ENCODE measurements at places on chromosomes 3 and 15. TPM values are rescaled to one million over a fixed set of nuclear protein-coding genes. Genes with fewer than 3 reads are reported as not detected.
A peak's percentile ranks its signal among the peaks of the same experiment; 100 is the strongest.

- H3K36me3 ChIP-seq = no peaks in the 10 kb centered on the region
- no peak overlapping the region for H3K27ac ChIP-seq
- no peaks in the 10 kb centered on the region for H3K4me1 ChIP-seq
- no peak for DNase-seq
- no peak overlapping the region for H3K4me3 ChIP-seq
- no peaks in the 10 kb centered on the region for H3K27me3 ChIP-seq
Observed at GRCh38 chr15:88954431-88955277, 41.5 kb upstream of the MFGE8 start.

GRCh38 chr3:81097889-81098288 is 663.6 kb downstream of the GBE1 start:
- no peaks in the 10 kb centered on the region for H3K27me3 ChIP-seq
- H3K27ac ChIP-seq = no peak overlapping the region
- H3K36me3 ChIP-seq = no peaks in the 10 kb centered on the region
- no peaks in the 10 kb centered on the region for H3K4me1 ChIP-seq
- DNase-seq = no peak
- no peak overlapping the region for H3K4me3 ChIP-seq

DNA sequence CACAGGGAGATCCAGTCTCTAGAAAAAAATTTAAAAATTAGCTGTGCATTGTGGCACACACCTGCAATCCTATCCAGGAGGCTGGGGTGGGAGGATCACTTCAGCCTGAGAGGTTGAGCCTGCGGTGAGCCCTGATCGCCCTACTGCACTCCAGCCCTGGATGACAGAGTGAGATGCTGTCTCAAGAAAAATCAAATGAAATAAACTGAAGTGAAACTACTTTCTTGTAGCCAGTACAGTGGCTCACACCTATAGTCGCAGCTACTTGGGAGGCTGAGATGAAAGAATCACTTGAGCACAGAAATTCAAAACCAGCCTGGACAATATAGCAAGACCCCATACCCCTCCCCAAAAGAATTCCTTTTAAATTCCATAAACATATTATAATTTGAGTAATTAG is 35.4 kb downstream of the SMARCC1 start:
- peaks cover 5% of the 10 kb centered on the region for H3K4me1 ChIP-seq
- H3K27me3 ChIP-seq = no peaks in the 10 kb centered on the region
- no peak overlapping the region for H3K27ac ChIP-seq

- no peak overlapping the region for H3K27ac ChIP-seq
- H3K36me3 ChIP-seq = no peaks in the 10 kb centered on the region
- H3K27me3 ChIP-seq = no peaks in the 10 kb centered on the region
Observed at GRCh38 chr3:161941891-161942290, 445.3 kb downstream of the OTOL1 start.

- no peak for DNase-seq
- H3K4me1 ChIP-seq = peaks cover 87% of the 10 kb centered on the region
- no peaks in the 10 kb centered on the region for H3K36me3 ChIP-seq
- no peaks in the 10 kb centered on the region for H3K27me3 ChIP-seq
- peak overlapping the region; percentile 91 for H3K27ac ChIP-seq
Observed at GRCh38 chr15:74783808-74784175, 1.9 kb downstream of the CSK start.

DNA sequence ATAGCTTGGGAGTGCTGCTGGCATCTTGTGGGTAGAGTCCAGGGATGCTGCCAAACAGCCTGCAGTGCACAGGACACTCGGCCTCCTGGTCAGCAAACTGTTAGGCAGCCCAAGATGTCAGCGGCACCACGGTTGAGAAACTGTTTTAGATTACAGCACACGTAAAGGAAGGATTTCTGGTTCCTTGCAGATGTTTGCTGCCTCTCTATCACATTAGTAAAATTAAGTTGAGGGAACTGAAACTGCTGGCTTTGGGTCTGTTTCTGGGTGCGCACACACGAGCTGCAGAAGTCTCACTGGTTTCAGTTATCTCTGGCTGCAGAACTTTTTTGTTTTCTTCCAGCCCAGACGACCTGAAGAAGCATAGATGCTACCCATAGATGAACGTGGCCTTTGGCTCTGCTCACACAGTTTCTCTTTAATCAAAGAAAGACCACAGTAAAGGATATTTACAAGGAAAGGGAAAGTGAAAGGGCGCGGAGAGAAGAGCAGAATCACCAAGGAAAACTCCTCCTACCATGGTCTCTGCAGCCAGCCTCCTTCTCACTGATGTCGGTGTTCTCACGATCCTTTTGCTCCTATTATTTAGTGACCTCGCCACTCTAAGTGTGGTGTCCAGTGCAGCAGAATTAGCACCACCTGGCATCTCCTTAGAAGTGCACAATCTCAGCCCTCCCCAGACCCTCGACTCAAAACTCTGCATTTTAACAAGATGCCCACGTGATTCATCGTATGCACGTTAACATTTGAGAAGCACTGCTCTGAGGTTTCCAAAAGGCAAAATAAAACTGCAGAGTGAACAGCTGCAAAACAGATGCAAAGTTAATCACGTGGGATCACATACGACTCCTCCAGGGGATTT is 50.6 kb upstream of the AKAP13 start:
- no peaks in the 10 kb centered on the region for H3K27me3 ChIP-seq
- DNase-seq = peak; percentile 72
- H3K4me3 ChIP-seq = peak overlapping the region; percentile 30
- no peaks in the 10 kb centered on the region for H3K4me1 ChIP-seq
- peak overlapping the region; percentile 86 for H3K27ac ChIP-seq

- no peak for DNase-seq
- H3K4me1 ChIP-seq = no peaks in the 10 kb centered on the region
- no peak overlapping the region for H3K27ac ChIP-seq
Observed at GRCh38 chr3:87370007-87370406, 93.6 kb upstream of the POU1F1 start.

DNA sequence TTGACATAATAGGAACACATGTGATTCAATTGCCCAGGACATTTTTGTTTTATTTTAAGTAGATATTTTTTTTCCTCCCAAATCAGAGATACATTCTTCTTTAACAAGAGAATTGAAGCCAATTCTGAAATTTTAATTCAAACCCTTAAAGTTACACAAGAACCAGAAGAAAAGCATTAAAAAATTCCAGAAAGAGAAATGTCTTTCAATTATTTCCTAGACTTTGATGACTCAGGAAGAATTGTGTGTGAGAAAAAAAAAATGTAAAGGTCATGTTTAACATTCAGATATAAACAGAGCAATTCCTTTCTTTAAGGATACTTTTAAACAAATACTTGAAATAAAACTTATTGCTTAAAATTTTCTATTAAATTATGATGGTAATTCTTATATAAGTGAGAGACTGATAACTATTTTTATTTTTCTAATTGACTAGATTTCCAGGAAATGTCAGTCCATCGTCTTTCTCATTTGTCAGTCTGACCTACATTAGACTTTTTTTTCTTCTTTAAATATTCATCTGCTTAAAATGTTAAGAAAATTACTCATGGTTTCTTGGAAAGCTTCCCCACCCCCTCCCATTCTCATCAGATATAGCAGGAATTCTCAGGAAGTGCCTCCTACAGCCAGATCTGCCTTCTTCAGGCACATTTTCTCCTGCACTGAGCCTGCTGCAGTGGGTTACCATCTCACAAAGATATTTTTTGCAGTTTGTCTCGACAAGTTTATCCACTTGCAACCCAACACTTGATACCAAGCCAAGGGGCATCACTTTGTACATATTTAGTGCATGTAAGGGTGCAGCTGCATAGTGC is 261.8 kb upstream of the CBLB start:
- no peaks in the 10 kb centered on the region for H3K27me3 ChIP-seq
- H3K36me3 ChIP-seq = no peaks in the 10 kb centered on the region
- no peaks in the 10 kb centered on the region for H3K4me1 ChIP-seq
- no peak for DNase-seq

GRCh38 chr15:35507932-35508638 is 37.9 kb downstream of the DPH6 start:
- no peaks in the 10 kb centered on the region for H3K27me3 ChIP-seq
- H3K36me3 ChIP-seq = no peaks in the 10 kb centered on the region
- H3K4me1 ChIP-seq = no peaks in the 10 kb centered on the region

DNA sequence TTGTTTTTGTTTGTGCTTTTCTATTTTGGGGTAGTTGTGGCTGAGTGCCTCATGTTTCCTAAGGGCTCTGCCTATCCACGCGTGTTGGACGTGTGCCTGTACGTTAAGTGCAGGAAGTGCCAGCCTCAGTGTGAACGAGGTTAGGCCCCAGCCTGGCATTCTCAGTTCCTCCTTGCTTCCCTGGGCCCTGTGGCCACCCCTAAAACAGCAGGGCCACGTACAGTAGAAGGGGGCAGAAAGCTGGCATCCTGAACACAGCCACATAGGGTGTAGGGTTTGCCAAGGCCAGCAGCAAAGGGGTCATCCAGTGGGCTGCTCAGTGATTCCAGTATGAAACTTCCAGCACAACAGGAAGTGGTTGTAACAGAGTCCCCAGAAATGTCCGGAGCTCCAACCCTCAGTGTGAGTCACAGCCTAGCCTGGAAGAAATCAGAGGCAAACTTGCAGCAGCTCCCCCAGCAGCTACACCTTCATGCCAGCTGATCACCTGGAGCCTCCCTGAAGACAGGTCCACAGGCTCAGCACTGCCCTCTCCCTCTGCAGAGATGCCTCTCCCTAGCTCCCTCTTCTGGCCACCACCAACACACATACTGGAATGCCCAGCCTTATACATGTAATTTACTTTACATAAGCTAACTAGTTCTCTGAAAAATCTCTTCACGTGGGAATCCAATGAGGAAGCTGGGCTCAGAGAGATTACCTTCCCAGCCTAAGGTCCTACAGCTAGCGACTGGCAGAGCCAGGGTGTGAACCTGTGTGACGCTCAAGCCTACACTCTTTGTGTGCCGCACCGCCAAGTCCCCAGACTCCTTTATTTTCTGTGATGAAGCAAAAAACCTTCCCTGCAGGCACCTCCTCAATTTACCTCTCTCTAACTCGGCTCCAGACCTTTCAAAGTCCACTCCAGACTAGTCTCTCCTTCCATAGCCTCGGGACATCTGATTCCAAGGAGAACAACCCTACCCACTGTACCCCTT is 26.6 kb downstream of the ILDR1 start:
- H3K36me3 ChIP-seq = no peaks in the 10 kb centered on the region
- H3K27ac ChIP-seq = peak overlapping the region; percentile 76
- peak; percentile 62 for DNase-seq
- H3K4me3 ChIP-seq = no peak overlapping the region
- H3K27me3 ChIP-seq = no peaks in the 10 kb centered on the region

The MYO5A gene
- total RNA-seq = 16.5 TPM

The LIPC gene
- total RNA-seq = 8.9 TPM

The ACSBG1 gene
- total RNA-seq = not detected

The KCNMB2 gene
- total RNA-seq = not detected

The CA12 gene
- total RNA-seq = 33.0 TPM

The CGNL1 gene
- 2.0 TPM for total RNA-seq

Data from Peyer's patch (tissue), 4 donors.